ENCODE measurements at places on chromosomes 5 and 9.

DNA sequence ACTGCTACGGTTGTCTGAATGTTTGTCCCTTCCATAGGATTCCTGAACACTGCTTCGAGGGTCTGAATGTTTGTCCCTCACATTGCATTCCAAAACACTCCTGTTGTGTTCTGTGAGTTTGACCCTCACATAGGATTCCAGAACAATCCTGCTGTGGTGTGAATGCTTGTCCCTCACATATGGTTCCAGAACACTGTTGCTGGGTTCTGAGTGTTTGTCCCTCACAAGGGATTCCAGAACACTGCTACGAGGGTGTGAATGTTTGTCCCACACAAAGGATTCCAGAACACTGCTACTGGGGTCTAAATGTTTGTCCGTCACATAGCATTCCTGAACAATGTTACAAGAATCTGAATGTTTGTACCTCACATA lies 201.2 kb downstream of the FOXD4L6 start:
- no peak for DNase-seq

- DNase-seq, result no peak
Measured at GRCh38 chr9:124248960-124249359, 8.8 kb upstream of the NEK6 start.

DNA sequence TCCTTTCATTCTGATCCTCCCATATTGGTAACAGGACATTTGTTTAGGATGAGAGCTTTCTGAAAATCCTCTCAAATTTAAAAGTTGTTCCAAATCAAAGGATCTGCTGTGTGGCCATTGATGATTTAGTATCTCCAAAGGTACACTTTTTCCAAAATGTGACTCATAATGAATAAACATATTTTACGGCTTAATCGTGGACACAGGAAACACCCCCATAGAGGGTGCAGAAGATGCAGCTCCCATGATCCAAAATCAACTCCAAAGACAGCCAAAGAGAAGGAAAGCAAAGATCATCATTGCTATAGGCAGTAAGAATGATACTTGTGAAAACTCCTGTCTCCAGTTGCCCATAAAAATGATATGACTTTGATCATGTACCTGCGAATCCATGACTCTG lies 239.7 kb downstream of the PIK3R1 start:
- no peak for DNase-seq

DNA sequence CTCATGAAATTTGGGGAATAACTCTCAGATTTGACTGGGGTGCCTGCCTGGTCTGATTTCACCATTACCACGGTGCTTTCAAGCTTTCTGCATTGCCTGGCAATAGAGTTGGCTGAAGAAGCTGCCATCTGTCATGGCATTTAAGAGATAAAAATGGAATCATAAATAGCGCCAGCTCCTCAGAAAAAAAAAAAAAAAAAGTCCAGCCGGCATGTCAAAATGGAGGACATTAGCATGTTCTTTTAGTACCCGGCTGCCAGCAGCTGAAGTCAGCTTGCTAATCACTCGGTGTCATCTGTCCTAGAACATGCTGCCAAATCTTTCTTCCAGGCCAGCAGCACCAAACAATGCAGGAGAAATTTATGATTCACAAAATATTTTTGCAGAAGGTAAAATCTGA lies 57.7 kb upstream of the CER1 start:
- DNase-seq, result no peak

DNA sequence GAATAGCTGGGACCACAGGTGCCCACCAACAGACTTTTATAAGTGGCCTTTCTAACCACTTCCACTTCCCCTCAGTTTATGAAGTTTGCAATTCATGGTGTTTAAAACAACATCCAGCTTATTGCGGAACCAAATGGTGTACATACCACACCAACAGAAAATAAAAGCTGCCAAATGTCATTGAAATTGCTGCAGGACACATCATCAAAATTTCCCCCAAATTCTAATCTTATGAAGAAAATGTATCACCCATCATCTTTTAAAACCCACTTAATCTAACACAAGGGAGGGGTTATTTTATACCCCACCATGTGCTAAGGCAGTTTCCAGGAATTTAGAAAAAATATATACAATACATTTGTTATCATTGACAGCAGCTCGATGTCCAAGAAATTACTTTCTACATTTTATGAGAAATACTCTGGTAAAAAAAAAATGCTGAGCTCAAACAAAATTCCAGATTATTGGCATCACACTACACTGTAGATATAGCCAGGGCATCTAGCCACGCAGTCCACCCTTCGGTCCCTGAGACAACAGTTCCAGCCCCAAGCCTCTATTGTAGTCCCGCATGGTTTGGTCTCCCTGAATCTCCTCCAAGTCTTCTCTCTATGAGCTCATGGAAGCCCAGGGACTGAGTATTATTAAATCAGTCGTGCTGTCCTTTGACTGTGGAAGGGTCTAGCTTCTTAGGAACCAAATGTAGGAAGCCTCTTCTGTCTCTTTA lies 372.8 kb upstream of the SLC30A5 start:
- DNase-seq, result no peak

DNA sequence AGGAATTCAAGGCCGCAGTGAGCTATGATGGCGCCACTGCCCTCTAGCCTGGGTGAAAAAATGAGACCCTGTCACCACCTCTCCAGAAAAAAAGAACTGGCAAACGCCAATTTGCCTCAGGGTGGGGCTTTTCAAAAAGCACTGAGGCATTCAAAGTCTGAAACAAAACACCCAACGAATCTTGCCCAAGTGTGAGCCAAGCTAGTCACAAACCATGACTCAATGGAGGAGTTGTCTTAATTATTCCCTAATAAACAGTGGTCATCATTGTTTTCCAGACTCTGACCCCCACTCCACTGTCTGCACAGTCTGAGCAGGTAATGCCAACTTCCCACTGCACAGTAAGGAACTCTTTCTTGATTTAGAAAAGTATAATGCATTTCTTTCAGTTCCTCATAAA lies 16.8 kb downstream of the FRMD3 start:
- no peak for DNase-seq

DNA sequence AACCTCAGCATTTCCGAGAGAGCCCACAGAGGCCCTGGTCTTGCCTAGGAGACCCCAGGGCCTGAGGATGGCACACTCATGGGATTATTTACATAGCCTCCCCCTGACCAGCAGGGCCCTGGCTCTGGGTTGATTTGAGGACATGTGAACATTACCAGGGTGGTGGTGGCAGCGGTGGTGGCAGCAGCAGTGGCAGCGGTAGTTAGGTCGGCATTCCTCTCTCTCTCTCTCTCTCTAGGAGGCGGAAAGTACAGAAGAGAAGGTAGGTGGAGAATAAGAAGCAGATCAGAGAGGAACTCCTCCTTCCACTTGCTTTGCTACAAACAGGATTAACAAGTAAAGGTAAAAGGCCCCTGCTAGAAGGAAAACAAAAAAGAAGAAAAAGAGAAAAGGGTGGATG lies 39.3 kb downstream of the B4GALT1 start:
- no peak for DNase-seq

GRCh38 chr9:84974855-84975254 lies 305.3 kb downstream of the NTRK2 start:
- no peak for DNase-seq

GRCh38 chr5:42837601-42838000 lies 25.9 kb upstream of the SELENOP start:
- no peak for DNase-seq

DNA sequence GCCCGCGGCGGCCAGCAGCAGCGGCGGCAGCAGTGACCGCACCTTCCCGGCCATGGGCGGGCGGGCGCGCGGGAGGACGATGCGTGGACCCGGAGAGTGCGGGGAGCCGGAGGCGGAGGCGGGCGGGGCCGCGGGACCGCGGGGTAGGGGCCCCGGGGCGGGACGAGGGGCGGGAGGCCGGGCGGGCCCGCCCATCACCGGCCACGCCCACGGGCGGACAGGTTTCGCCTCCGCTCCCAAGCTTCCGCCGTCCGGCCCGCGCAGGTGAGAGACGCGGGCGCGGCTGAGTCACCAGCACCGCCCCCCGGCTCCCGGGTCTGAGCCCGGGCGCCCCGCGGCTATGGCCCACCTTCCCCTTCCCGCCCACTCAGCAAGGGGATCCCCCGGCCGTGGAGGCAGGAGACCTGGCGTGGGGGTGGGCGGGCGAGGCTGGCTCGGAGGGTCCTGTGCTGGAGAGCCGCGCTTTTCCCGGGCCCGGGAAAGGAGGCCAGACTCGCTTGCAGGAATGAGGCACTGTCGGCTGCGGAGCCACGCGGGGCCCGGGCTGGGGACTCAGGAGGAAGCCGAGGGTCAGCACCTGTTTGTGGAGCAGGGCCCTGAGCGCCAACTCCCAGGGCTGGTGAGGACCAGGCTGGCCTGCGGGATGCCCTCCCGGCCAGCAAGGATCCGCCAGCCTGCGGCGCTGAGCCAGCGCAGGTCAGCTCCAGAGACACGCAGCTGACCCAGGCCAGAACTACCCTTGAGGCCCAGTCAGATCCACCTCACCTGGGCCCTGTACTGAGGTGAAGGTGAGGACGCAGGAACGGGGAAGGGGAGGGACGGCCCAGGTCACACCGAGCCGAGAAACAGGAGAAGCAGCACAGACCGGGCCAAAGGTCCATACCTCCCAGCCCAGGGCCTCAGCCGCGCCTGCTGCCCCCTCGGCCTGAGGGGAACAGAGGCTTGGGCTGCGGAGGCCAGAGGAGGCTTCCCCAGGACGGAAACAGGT lies at the start of gene ENTPD2:
Gene ENTPD2 (minus strand): TSS at position 118 of the 988 bp plus-strand sequence. CDS start 64 bp downstream, at position 54.
- DNase-seq, result no peak

DNA sequence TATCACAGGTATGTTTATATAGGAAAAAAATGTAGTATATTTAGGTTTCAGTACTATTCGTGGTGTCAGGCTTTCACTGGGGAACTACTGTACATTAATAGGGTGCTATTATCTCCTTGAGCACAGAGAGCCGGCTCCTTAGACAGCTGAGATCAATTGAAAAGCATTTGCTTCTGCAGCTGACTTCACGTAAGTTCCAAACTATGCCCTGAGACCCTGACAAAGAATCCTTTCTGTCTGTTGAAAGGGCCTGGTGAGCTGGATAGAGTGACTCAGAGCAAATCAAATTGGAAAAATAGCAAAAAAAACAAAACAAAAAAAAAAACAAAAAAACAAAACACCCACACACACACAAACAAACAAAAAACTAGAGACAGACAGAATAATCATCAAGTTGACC lies 652.0 kb downstream of the MTRR start:
- no peak for DNase-seq

GRCh38 chr5:10320793-10321192 lies 13.1 kb upstream of the CMBL start:
- no peak for DNase-seq

- no peak for DNase-seq
Measured at GRCh38 chr5:145938776-145939539, 2.6 kb downstream of the SH3RF2 start.

- no peak for DNase-seq
Measured at GRCh38 chr9:77649109-77649812, 1.1 kb upstream of the GNA14 start.

GRCh38 chr5:139473565-139473964 lies 2.8 kb downstream of the SMIM33 start:
- DNase-seq, result no peak

- DNase-seq, result no peak
Measured at GRCh38 chr9:101572316-101572715, 22.5 kb downstream of the PPP3R2 start.

DNA sequence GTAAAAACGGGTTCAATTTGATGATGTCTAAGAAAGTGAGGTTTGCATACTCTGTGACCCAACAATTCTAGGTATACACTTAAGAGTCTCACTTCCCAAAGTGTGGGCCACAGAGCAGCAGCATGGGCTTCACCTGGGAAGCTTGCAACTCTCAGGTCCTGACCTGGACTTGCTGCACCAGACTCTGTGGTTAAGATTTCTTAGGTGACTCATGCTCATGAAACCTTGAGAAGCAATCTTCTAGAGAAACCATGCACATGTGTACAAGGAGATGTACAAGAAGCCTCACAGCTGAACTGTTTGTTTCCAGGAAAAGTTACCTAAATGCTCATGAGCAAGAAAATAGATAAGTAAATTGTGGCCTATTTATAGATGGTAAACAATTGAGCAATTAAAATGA lies 30.0 kb downstream of the DNAJC21 start:
- peak; percentile 33 for DNase-seq

GRCh38 chr5:133603711-133604110 lies 8.6 kb downstream of the FSTL4 start:
- no peak for DNase-seq

DNA sequence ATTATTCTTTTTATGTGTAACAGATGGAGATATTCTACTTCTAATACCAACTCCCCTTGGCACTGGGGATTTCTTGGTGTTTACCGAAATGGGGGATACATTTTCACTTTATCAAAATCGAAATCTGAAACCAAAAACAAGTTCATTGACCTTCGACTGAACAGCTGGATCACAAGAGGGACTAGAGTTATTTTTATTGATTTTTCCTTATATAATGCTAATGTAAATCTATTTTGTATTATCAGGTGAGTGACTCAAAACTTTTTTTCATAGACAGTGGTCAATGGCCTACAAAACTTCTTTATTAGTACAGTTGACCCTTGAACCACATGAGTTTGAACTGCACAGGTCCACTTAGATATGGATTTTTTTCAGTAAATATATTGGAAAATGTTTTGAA lies 10.2 kb downstream of the PKD2L2 start:
- DNase-seq, result no peak

DNA sequence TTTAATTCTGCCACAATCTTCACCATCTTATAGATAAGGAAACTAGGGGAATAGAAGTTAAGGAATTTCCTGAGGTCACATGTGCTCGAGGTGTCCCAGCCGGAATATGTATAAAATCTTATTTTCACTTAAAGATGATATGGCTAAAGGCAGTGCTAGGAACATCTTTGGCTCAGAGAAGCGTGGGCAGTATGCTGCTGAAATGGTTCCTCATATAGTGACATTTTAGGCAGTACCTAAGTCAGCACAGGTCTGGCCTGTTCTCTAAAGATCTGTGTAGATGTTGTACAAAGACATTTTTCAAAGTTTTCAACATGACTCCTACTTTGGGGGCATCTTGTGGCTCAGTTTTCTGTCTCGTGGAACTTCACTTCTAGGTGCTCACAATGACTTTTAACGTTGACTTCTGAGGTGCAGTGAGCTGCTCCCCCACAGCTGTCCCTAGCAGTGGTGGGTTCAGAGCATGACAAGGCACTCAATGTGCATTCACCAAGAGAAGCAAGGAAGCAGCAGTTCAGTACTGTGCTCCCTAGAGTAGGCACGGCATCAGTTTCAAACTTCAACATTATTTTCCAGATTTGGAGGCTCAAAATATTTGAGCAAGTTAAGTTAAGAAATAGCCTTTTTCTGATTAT lies 40.3 kb downstream of the TNFAIP8 start:
- DNase-seq, result no peak

DNA sequence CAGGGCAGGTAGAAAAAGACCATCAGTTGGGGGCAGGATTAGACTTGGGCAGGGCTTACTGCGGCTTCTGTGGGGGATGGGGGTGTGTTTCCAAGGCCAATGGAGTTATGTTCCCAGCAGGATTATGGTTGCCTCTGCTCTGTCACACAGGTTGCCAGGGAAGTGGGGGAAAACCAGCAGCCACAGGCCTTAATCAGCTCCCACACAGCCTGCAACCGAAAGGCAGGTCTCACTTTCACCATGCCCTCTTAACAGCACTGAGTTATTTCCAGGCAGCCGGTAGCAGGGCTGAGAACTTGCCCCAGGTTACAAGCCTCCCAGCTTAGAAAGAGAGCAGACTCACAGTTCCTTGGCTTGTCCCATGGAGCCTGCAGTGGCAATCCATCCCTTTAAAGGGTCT lies 205.5 kb downstream of the FGF10 start:
- DNase-seq, result no peak
